ENCODE measurements at places on chromosomes 4 and X.

DNA sequence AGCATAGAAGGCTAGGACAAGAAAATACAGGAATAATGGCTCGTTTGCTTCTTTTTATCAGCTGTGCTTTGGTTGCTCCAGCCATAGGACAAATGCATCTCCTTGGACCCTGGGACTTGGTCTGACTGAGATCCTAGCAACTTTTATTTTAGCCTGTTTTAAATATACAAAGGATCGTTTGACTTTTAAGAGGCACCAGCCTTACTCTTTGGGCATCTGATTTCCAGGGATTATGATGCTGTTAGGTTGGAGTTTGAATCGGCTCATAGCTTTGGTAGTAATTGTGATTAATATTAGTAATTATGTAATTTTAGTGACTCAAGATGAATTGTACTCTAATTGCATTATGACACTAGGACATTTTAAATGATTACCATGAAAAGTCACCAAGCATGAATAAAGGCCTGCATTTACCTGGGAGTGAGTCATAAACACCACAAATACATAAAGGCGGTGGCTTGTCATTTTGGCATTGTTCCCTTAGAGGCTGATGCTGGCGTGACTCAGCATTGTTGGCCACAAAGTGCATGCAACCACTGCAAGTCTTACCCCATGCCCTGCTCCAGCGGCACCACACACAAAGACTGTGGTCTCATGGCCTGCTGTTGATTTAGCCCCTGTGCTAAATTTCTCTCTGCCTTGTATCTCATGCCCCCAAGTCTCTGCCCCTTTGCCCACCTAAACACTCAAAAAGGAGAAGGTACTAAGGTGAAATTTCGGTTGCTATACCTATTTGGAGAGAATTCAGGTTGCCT is 12.4 kb downstream of the GPAT3 start:
- peak; percentile 83 for DNase-seq

GRCh38 chr4:147481577-147482109 is 746 bp downstream of the EDNRA start:
- no peak for DNase-seq

DNA sequence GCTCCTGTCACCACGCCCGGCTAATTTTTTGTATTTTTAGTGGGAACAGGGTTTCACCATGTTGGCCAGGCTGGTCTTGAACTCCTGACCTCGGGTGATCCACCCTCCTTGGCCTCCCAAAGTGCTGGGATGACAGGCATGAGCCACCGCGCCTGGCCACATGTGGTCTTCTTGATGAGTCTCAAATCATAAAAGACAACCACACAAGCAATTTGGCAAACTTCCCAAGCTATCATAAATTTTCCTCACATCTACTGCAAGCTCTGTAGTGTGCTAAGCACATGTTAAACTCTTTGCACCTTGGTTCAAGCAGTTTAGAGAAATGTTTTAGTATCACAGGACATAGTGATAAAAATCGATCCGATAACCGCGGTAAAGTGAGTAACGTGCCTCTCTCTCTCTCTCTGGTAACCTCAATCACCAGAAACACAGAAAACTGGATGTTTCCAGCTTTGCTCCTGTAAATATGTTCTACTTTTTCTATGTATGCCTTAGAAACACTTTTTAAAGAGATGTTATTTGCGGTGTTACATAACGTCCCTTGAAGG is 256.8 kb downstream of the DHRSX start:
- DNase-seq, result no peak

- DNase-seq, result peak; percentile 5
Observed at GRCh38 chrX:136823175-136823574, 42.4 kb upstream of the ARHGEF6 start.

GRCh38 chrX:135194684-135195083 is 23.5 kb upstream of the CT55 start:
- DNase-seq, result no peak

- DNase-seq, result no peak
Observed at GRCh38 chrX:129566073-129566472, 26.0 kb downstream of the OCRL start.

DNA sequence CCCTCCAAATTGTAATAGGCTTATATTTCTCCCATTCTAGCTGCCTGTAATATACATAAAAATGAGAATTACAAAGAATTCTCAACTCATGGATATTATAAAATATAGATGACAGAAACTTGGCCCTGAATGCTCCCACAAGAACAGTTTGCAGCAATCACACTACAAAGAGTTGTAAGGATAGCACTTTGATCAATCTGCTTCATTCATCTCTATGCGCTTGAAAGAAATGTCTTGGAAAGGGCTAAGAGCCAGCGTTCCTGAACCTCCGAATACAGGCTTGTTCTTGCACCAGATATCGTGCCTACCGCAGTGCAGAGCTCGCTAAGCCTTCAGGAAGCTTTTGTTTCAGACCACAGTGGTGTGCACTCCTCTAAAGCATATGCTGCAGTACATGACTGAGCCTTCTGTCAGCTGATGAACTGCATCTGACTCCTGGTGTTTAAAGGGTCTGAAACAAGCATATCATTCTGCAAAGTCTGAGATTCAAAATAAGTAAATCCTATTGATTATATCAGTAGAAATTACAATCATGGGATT is 417.6 kb upstream of the ZFP42 start:
- no peak for DNase-seq

DNA sequence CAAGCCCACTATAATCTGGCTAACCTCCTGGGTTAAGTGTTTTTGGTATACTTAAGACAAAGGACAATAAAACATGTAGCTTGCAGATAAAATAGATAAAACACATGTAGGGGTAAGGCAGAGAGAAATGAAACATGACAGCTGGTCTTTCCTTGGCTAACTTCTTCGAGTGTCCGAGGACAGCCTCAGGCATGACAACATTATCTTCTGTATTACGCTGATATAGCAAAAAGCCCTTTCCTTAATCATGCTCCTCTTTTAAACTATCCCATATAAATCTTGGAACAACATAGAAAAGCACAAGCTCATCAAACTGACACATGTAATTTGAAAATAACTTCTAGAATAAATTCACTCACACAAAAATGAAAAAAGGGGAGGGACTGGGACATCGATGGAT is 91.1 kb downstream of the SEL1L3 start:
- no peak for DNase-seq

DNA sequence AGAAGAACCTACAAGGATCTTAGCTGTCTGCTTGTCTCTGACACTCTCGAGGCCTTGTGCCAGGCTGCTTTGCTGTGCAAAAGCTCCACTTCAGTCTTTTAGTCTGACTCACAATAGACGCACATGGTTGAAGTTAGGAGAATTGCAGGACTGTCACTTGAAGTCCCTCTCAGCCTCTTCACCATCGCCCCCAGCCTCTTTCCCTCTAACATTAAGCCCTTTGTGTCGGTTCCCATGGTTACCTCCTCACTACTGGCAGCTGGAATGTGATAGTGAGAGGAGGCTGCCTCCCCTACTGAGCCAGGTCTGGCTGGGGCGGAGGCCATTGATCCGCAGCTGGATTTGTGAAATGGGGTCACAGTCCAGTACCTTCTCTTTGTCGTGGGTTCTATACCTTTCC is 201.8 kb downstream of the SOWAHB start:
- no peak for DNase-seq

GRCh38 chr4:107363125-107363524 is 327.0 kb upstream of the DKK2 start:
- DNase-seq, result no peak

- no peak for DNase-seq
Observed at GRCh38 chrX:46165866-46166265, 379.4 kb downstream of the ZNF674 start.

GRCh38 chrX:142819461-142819860 is 206.3 kb upstream of the SPANXN4 start:
- no peak for DNase-seq

- DNase-seq, result no peak
Observed at GRCh38 chr4:40564815-40565483, 64.7 kb downstream of the RBM47 start.

- DNase-seq, result no peak
Observed at GRCh38 chr4:169208090-169208455, 62.7 kb downstream of the SH3RF1 start.

GRCh38 chrX:1466232-1466661 is 13.5 kb upstream of the ASMTL start:
- no peak for DNase-seq

DNA sequence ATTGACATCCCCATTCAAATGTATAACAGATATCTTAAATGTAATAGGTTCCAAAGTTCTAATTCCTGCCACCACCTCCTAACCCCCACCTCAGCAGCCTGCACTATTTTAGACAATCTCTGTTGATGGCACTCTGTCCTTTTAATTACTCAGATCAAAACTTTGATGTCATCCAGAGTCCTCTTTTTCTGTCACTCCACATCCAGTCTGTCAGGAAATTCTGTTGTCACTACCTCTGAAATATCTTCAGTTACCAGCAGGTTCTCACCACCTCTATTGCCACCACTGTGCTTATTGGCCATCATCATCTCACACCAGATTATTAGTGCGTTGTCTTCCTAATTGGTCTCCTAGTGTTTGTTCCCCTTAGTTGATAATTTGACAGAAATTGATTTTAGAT is 76.2 kb downstream of the PTPN13 start:
- no peak for DNase-seq

- DNase-seq, result no peak
Observed at GRCh38 chrX:143165778-143166177, 140.1 kb downstream of the SPANXN4 start.

DNA sequence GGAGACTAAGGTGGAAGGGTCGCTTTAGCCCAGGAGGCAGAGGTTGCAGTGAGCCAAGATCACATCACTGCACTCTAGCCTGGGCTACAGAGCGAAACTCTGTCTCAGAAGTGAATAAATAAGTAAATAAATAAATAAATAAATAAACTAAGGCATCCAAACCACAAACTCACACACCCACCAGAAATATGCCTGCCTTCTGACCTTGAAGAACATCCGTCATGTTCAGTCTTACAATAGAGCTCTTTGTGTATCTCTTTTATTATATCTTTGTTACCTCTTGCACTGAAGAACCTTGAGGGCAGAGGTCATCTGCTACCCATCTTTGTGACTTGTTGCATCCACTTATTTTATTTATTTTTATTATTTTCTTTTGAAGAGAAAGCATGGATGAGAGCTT is 71.6 kb downstream of the PRRG1 start:
- no peak for DNase-seq

DNA sequence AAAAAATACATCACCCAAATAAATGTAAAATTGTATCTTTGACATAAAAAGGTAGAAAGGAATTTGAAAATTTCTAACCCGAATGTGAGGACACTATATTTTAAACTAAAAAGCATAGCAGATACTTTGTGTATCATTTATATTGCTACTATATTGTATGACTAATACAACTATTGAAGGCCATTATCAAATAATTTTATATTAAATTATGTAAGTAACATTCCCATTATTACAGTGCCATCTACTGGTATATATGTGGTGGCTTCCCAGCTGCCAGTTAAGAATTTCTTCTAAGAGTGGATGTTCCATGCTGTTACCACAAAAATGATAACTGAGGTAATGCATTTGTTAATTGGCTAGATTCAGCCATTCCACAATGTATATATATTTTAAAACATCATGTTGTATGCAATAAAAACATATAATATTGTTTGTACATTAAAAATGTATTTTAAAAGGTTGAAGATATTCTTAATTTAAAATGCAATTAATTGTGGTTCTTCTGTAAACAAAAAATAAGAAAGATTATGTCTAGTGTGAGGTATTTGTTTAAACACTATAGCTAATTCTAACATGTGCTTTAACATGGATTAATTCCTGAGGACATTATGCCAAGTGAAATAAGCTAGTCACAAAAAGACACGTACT is 65.3 kb downstream of the EGF start:
- DNase-seq, result peak; percentile 17

- DNase-seq, result no peak
Observed at GRCh38 chrX:69021141-69021960, 143.9 kb downstream of the PJA1 start.

GRCh38 chr4:137452799-137453198 is 79.5 kb downstream of the PCDH18 start:
- DNase-seq, result no peak

- no peak for DNase-seq
Observed at GRCh38 chr4:151553874-151554273, 144.9 kb downstream of the FHIP1A start.

DNA sequence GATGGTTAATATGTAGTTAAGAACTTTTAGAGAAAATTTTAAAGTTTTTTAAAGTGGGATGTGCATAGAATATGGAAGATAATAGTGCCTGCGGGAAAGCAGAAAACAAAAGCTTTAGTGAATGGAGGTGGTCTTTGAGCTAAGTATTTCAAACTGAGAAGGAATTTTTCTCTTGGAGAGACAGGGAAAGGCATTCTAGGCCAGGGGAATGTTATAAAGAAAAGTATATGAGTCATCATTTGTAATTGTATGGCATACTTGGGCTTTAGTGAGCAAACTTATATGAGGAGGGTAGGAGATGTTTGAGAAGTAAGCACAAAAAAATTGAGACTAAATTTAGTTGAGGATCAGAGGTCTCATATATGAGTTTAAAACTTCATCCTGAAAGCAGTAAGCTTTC is 467.0 kb downstream of the PPARGC1A start:
- no peak for DNase-seq

GRCh38 chr4:159766241-159766640 is 663.4 kb downstream of the RAPGEF2 start:
- DNase-seq, result no peak

DNA sequence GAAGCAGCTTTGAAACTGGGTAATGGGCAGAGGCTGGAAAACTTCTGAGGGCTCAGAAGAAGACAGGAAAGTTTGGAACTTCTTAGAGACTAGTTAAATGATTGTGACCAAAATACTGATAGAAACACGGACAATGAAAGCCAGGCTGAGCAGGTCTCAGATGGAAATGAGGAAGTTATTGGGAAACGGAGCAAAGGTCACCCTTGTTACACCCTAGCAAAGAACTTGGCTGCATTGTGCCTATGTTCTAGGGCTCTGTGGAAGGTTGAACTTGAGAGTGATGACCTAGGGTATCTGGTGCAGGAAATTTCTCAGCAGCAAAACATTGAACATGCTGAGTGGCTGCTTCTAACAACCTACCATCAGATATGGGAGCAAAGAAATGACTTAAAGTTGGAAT is 50.8 kb upstream of the FBXW7 start:
- DNase-seq, result no peak

GRCh38 chr4:29565256-29565655 is 1154.9 kb upstream of the PCDH7 start:
- DNase-seq, result no peak

GRCh38 chr4:139746431-139747171 is 81.0 kb downstream of the MGST2 start:
- DNase-seq, result no peak

DNA sequence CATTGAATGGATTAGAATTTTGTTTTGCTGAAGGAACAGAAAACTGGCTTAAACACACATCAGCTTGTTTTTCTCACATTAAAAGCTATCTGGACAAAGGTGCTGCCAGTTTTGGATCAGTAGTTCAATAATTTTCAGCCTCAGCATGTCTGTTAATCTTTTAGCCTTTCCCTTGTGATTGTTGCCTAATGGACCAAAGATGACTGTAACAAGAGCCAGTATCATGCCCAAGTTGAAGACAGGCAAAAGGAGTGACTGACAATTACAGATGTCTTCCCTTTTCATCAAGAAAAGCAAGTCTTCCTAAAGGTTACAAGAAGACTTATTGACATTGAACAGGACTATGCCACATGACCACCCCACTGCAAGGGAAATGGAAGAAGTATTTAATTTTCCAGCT is 419.7 kb downstream of the MAPK10 start:
- no peak for DNase-seq

GRCh38 chr4:109942292-109942926 is 29.7 kb downstream of the EGF start:
- DNase-seq, result no peak

- no peak for DNase-seq
Observed at GRCh38 chr4:41822325-41822724, 73.8 kb upstream of the PHOX2B start.

GRCh38 chrX:31543634-31544033 is 471.8 kb upstream of the FTHL17 start:
- DNase-seq, result no peak
